NCI-H187 (cell line): ENCODE measurements at places on chromosomes 3 and 15.

DNA sequence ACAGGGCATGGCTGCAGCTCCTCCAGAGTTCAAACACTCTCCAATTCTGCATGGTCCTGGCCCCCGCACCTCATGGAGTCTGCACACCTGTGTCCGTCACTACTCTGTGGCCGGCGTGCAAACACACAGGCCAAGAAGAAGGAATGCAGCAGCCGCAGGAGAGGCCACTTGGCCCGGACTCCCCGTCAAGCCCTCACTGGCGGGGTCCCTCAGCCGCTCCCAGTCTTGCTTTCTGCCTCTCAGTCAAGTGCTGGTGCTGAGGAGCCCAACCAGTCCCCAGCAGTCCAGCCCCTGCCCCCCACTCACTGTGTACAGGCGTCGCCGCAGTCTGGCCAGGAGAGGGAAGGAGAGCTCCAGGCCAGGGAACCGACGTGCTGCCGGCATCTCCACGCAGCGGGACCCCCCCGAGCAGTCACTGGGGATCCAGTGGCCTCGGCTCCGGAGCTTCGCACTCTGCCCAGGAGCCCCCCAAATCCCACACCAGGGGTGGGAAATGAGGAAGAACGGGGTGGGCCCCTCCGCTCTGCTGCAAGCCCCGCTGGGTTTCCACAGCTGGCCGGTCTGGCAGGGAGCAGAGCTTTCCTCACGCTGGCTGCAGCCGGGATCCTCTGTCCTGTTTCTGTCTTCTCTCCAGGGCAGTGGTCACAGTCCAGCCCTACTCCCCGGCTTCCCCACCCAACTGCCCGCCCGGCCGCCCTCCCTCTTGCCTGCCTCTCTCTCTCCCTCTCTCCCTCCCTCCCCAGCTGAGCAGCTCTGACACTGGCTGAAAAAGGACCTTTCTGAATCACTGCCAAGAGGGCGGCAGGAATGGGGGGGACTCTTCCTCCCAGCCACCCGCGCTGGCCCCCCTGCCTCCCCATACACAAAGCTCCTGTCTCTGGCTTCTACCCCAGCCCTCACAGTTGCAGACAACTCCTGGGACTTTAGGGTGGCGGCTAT, 16.0 kb downstream of the TNK2 start:
- DNase-seq: no peak

GRCh38 chr15:81666839-81667238, 292.8 kb upstream of the TMC3 start:
- DNase-seq: no peak

DNA sequence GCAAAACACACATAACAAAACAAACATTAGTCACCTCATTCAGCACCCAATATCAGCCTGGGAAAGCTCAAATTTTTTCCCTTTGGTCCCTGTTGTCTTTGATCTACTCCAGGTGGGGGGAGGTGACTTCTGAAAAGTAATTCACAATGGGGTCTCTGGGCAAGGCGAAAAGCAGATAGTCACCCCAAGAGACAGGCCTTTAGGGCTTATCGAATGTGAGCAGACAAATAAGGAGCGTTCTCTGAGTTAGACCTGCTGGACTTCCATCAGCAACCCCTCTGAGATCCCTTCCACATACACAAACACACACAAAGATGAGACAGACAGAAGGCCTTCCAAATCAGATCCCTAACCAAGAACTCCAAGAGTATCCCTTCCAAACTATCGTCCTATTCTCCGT, 171.0 kb upstream of the SMAD3 start:
- no peak for DNase-seq

GRCh38 chr3:37181756-37182155, 7.4 kb upstream of the LRRFIP2 start:
- DNase-seq: no peak

DNA sequence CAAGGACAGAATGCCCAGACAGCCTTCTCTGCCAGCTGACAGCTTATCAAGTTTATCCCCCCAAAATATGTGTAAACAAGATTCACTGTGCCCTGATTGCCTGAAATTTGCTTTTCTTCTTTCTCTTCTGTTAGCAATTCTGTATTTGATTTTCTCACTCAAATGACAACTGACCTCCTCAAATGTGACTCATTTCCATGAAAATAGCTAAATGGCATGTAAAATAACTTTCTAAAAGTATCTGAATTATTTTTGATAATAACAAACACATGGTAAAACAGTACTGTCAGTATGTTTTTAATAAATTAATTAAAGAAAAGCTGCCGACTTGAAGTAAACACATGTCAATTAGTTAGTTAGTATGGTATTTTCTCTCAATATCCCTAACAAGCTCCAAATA, 202.3 kb upstream of the STAC start:
- no peak for DNase-seq

- DNase-seq: no peak
These were observed 246.4 kb downstream of the SLC9A9 start for GRCh38 chr3:143601723-143602484.

DNA sequence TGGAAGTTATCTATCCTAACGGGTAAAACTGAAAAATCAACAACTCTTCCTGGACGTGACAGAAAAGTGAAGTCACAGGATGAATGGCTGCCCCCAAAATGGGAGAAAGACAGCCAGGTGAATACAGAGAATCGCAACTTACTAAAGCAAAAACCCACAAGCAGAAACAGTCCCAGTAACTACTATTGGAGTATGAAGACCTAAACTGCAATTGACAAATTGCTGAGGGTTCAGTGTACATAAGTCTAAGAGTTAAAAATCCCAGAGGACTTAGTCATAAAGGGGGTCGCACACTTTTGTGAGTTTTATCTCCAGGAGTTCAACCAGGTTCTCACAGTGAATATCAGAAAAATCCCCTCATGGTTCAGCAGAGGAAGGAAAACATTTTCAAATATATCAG, 56.8 kb upstream of the IMPG2 start:
- no peak for DNase-seq

- DNase-seq: no peak
These were observed 231.8 kb downstream of the UACA start for GRCh38 chr15:70531576-70531975.

DNA sequence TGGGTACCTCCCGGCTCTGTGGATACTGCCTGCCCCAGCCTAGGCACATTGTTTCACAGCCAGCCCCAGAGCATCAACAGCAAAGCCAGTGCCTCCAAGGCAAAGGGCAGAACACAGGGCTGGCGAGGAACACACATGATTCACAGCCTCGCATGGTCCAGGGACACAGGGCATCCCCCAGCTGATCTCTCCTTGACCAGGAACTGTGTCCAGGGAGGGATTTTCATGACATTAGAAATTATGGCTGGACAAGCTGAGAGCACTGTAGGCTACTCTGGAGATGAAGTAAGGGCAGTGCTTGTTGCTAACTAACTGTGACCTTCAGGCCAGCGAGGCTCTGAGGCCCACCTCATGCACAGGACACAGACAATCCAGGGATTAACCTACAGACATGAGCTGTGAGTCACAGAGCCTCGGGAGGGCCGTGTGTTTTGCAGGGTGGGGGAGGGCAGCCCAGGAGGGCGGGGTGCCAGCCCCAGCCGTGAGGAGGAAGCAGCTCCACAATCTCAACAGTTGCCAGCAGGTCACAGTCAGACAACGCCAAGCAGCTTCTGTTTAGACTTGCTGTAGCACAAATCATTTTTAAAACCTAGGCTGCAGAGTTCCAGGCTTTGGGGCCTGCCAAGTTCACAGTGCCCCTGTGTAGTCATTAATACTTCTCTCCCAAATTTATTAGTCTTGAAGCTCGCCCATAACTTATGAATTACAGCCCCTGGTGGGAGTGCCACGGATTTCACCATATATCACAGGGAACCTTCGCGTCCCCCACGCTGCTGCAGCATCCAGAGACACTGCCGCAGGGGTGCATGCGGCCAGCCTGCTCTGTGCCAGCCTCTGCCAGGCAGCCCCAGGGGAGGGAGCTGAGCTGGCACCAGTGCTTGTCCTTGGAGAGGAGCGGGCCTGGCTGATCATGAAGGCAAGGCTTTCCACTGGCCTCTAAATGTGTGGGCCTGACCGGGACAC, 114.7 kb downstream of the ETFA start:
- DNase-seq: no peak

DNA sequence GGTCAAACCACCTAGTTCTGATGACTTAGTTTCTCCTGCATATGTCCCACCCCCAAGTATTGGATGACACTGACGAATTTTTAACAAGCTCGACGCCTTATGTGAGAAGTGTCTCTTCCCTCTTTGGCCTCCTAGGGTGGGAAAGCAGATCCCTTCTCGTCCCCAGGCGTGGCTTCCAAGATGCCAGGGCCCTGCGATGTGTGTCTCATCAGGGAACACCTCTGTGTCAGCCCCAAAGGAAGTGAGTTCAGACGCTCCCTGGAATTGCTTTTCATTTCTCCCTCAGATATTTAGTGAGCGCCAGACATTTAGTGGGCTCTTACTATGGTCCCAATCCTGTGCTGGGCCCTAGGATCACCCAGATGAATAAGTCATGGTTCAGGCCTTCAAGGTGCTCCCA, 212.7 kb upstream of the NR2E3 start:
- no peak for DNase-seq

DNA sequence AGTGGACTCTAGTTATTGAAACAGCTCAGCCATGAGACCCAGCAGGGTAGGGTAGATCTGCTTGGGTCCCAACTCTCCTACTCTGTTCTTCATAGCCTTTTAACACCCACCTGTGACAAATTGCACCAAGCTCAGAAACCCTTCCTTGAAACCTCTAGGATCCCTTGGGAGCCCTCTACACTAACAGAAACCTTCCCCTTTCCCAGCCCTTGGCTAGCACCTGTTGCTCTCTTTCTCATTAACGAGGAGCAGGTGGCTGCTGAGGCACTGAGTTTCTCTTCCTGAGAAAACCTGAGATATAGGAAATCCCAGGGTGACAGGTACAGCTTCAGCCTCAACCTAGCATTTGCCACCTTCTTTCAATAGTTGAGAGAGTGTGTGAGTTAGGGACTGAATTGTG, 88.3 kb upstream of the CLSTN2 start:
- peak; percentile 54 for DNase-seq

DNA sequence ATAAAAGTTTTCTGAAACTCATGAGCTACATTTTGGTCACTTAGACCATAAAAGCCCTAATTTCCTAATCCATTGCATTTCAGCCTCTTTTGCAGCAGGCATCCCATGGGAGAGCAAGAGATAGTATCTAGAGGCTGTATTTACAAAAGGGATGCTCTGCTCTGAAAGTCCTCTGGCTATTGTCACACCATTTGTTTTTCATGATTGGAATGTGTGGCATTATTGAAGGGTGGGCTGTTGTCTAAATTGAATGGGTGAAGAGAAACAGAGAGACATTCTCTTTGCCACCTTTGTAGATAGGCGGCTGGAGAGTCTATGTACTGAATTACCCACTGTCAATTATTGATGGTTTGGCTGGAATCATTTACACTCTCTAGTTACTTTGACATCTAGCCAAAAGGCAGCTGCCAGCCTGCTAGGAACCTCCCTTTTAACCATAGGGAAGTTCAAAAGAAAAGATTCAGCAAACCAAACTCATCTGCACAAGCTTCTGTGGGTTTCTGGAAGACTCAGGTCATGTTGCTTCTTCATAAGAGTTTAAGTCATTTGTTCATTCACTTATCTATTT, 89.8 kb upstream of the RARB start:
- no peak for DNase-seq

- no peak for DNase-seq
These were observed 9.7 kb downstream of the RHCG start for GRCh38 chr15:89486726-89487050.

GRCh38 chr15:34070003-34070402, 31.0 kb upstream of the AVEN start:
- no peak for DNase-seq

- DNase-seq: no peak
These were observed 135.1 kb downstream of the LRRC28 start for GRCh38 chr15:99386391-99386790.

- DNase-seq: no peak
These were observed 420.0 kb downstream of the ROBO2 start for GRCh38 chr3:77459926-77460325.

DNA sequence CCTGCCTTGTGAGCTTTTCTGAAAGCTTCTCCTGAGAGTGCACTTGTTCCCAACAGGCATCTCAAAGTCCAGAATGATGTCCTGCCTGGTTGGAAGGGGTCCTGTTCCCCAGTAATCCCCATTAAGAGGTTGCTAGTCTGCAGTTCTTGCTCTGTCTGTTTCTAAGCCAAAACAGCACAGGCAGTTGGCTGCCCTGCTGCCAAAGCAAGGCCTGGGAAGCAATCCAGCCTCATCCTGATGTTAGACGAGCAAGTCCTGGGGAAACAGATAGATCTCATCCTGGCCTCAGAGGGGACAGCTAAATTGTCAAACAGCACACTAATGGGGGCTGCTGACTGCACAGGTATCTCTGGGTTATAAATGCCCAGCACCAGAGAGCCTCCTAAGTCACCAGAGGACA, 198.0 kb downstream of the EPHB1 start:
- no peak for DNase-seq

DNA sequence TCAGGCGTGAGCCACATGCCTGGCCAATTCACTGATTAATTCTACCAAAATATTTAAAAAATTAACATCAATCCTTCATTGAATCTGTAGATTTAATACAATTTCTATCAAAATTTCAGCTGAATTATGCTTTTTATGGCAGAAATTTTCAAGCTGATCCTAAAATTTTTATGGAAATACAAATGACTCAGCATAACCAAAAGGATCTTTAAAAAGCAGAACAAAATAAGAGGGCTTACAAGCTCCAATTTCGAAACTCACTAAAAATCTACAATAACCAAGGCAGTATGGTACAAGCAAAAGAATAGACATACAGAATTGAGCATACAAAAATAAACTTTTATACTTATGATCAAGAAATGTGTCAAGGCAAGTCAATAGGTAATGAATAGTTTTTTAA, 180.4 kb upstream of the CTNNB1 start:
- no peak for DNase-seq

DNA sequence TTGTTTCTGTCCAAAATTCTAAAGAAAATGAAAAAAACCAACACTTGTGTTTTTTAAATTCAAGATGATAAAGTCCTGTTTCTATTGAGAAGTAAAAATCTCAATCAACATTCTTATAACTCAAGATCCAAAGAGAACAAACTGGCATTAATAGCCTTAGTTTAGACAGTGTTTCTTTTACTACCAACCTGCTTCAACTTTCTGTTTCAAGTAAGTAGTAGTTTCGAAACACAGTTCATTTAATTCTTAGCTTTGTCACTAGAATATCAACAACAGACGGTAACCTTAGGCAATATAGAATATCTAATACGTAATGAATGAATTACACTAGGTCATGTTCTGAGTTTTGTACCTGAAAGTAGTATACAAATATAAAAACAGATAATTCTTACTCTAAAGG, 23.7 kb downstream of the CIP2A start:
- DNase-seq: no peak

DNA sequence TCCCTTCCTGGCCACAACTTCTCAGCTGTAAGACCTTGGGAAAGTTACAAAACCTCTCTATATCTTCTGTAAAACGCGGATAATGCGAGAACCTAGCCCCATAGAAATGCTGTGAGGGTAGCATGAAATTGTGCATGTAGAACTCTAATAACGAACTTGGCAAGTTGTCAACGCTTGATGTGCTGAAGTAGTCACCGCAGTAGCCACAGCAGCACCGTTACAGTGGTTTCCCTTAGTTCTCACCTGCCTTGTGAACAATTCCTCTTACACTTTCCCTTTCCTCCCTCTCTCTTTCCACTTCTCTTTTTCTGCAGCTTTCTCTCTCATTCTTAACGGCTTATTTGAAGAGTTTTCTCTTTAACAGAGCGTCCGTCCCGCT, 447 bp upstream of the SHQ1 start:
- no peak for DNase-seq
